ENCODE measurements at places on chromosomes 7 and 10.

- DNase-seq, result no peak
Observed at GRCh38 chr10:15719049-15719898, 448 bp downstream of the ITGA8 start.

DNA sequence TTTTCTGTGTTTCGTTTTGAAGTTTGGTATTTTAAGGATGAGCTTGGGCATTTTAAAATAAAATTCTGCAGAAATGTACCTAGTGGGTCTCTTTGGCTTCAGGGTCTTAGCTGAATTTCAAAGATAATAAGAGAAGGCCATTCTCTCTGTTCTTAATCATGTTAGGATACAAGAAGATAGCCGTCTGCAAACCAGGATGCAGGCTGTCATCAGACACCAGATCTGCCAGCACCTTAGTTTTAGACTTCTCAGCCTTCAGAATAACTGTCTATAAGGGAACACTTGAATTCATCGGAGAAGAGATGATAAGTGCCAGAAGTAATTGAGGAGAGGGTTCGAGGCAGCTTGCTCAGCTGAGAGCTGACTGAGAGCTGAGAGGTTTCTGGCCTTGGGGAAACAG is 202.1 kb downstream of the REEP3 start:
- no peak for DNase-seq

DNA sequence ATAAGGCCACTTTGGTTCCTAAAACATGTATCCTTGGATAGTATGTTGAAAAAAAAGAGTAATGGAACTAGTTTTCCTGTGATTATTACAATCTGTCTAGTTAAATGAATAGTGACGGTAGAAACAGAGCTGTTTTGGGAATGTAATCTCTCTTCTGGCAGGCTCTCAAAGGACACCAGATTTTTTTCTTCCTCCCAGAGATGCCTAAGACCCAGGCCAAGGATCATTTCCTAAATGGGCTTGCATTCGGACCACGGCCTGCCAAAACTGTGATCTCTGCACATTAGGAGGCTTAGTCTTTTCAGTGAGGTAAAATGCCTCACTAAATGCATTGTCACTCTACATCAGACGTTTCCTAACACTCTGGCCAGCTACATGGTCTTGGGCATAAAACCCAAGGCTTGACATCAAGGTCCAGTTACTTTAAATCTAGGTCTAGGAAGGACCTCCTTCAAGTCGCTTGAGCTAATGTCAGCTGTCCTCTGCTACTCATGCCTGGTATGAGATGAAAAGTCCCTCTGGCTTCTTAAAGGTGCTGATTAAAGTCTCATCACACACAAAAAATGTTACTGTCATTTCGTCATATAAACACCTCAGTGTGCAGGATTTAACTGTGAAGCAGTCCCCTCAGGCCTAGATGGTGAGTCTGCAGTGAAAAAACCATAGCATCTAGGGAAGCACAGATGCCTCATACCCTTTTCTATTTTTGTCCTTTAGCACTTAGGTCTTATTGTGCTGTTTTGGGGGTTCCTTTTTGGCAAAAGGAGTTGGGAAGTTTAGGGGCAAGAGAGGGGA is 47.7 kb downstream of the DLD start:
- DNase-seq, result no peak

DNA sequence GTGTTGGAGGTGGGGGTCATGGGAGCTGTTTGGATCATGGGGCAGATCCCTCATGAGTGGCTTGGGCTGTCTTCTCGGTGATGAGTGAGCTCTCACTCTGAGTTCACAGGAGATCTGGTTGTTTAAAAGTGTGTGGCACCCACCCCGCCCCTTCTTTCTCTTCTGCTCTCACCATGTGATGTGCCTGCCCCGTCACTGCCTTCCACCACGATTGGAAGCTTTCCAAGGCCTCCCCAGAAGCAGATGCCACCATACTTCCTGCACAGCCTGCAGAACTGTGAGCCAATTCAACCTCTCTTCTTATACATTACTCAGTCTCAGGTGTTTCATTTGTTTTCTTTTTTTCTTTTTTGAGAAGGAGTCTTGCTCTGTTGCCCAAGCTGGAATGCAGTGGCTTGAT is 170.0 kb downstream of the PTPN20 start:
- DNase-seq, result no peak
